KBM-7 (cell line): ENCODE measurements at places on chromosomes 7 and 10.

- no peak for DNase-seq
Measured at GRCh38 chr10:91471602-91472001, 61.5 kb downstream of the HECTD2 start.

- DNase-seq, result no peak
Measured at GRCh38 chr10:35324196-35324595, 12.1 kb upstream of the CCNY start.

DNA sequence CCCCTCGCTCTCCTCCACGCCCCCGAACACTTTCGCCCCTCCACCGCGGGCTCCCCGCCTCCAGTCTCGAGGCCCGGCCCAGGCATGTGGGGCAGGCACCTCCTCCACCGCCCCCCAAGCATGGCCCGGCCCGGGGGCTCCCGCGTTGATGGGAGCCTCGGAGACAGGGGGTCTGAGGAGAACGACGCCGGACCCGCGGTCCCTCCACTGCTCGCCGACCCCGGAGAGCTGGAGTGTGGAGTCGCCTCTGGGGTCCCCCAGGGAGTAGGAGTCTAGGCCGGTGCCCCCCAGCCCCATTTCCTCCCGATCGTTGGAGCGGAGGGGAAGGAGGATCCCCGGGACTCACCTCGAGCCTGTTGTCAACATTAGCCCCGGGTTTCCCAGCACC is 206 bp downstream of the UPF2 start:
- DNase-seq, result no peak

GRCh38 chr7:44110719-44111635 is 6.8 kb downstream of the AEBP1 start:
- DNase-seq, result no peak

- no peak for DNase-seq
Measured at GRCh38 chr7:33614357-33615117, 290.8 kb upstream of the BMPER start.

DNA sequence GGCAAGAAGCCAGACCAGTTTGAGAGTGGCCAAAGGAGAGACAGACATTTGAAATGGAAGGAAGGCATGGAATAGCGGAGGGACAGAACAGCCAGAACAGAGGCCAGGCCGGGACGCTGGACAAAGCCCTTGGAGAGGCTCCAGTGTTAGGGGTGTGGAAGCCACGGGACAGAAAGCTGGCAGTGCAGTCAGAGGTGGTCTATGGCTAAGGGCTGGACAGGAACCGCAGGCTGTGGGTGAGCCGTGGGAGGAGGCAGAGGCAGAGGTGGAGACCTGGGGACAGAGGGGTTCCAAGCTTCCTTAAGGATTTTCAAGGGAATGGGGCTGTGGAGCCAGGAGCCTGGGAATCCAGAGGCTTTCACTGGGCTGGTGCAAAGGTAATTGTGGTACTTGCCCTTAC is 301.1 kb downstream of the GFRA1 start:
- DNase-seq, result no peak

- DNase-seq, result no peak
Measured at GRCh38 chr7:31705377-31705776, 18.4 kb downstream of the PPP1R17 start.

- DNase-seq, result no peak
Measured at GRCh38 chr7:55249332-55249731, 115.8 kb upstream of the LANCL2 start.

DNA sequence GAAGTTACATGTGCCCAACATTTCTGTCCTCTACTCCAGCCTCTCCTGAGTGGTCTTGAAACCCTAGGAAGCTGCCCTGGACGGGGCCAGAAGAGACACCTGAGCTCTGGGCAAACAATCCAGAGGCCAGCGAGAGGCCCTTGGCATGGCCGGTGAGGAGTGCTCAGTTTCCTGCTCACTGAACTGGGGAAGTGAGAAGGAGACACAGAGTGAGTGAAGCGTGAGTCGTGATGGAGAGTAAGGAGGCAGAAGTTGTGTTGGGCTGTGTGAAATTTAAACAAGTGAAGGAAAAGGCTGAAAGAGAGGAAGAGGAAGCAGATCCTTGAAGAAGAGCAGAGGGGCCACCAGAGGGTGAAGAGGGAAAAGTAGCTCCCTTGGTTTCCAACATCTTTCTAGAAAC is 73.2 kb downstream of the WNT2 start:
- DNase-seq, result no peak

- no peak for DNase-seq
Measured at GRCh38 chr7:129914536-129915272, 38.1 kb downstream of the UBE2H start.
